Vein endothelial cell (primary cell): ENCODE measurements at places on chromosomes 3 and 15. TPM values are rescaled to one million over a fixed set of nuclear protein-coding genes. Genes with fewer than 3 reads are reported as not detected.

Gene PARP16
- total RNA-seq, result 3.7 and 6.2 TPM in 2 replicates

Gene PPP2R3A
- total RNA-seq, result 13.1 and 17.3 TPM in 2 replicates

Gene CISH
- 0.33 and 0.48 TPM in 2 replicates for total RNA-seq

Gene SERINC4
- total RNA-seq, result under 0.01 TPM in 1 of 2 replicates, not detected in the other

Gene ANKRD63
- total RNA-seq, result not detected in 2 replicates
